Stimulated activated CD8-positive, alpha-beta memory T cell treated with anti-CD3 and anti-CD28 coated beads, Interleukin-7, amount 100 ng/mL, for 24 hours (primary cell): ENCODE measurements at places on chromosomes 12 and 14.

- DNase-seq, result no peak
Measured at GRCh38 chr12:50375802-50376201, 20.6 kb downstream of the FAM186A start.

DNA sequence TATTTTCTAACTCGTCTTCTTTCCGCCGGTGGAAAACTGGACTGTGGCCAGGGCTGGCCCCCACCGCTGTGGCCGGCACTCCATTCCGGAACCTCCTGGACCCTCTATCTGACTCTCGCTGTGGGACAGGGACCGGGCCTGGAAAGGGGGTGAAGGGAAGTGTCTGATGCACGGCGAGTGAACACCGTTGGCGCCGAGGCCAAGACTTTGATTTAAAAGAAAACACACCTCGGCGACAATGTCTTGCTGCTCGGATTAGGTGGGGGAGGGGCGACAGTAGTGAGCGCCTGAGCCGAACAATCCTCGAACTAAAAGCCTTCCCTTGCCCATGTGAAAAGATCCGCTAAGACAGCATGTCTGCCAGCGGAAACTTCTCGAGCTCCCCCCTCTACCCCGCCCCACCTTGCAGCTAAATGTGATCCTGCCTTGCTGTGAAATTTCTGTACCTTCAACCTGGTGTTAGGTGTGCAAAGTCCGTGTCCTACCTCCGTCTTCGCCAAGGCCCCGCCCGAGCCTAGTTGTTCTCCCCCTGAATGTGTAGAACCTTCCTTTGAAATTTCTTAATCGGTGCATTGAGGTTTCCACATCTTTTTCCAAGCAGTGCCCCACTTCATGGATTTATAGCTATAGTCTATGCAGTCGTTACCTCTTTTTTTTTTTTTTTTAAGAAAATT, 862 bp upstream of the HOTAIR start:
- DNase-seq, result no peak

- DNase-seq, result no peak
Measured at GRCh38 chr12:114697741-114698565, 14.0 kb upstream of the TBX3 start.

DNA sequence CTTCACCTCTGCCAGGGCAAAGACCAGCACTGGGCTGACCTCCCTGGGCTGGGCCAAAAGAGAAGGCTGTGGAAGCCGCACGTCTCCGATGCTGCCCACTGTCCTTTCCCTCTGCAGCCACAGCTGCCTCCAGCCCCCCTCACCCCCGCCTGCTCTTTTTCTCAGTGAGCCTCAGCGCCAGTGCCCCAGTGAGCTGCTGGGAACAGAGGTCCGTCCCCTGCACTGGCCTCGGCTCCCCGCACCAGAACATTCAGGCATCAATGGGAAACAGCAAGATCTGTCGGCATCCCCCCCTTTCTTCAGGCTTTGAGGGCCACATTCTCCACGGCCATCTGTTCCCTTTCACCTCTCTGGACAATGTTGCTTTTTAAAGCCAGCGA, 398.1 kb downstream of the ZFP36L1 start:
- no peak for DNase-seq

DNA sequence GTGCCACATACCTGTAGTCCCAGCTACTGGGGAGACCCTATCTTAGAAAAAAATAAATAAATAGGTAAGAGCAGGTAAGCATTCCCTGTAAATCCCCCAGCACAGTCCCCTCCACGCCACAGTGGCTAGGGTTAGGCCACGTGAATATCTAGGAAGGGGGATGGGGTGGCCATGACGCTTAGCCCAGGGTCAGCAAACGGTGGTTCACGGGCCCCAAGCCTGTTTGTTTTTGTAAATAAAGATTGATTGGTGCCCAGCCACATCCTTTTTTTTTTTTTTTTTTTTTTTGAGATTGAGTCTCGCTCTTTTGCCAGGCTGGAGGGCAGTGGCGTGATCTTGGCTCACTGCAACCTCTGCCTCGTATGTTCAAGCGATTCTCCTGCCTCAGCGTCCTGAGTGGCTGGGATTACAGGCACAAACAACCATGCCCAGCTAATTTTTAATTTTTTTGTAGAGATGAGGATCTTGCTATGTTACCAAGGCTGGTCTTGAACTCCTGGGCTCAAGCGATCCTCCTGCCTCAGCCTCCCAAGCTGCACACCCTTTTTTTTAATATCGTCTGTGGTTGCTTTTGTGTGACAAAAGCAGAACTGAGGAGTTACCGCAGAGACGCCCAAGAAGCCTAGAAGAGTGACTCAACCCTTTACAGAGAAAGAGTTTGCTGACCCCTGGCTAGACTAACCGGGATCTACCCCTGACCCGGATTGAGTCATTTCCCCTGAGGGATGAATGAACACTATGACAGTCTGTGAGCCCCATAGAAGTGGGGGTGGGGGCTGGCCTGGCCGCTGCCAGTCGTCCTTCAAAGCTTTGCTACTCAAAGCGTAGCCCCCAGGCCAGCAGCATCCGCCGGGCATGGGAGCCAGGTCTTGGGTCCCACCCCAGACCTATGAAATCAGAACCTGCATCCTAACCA, 113.7 kb upstream of the NCOR2 start:
- DNase-seq, result no peak

DNA sequence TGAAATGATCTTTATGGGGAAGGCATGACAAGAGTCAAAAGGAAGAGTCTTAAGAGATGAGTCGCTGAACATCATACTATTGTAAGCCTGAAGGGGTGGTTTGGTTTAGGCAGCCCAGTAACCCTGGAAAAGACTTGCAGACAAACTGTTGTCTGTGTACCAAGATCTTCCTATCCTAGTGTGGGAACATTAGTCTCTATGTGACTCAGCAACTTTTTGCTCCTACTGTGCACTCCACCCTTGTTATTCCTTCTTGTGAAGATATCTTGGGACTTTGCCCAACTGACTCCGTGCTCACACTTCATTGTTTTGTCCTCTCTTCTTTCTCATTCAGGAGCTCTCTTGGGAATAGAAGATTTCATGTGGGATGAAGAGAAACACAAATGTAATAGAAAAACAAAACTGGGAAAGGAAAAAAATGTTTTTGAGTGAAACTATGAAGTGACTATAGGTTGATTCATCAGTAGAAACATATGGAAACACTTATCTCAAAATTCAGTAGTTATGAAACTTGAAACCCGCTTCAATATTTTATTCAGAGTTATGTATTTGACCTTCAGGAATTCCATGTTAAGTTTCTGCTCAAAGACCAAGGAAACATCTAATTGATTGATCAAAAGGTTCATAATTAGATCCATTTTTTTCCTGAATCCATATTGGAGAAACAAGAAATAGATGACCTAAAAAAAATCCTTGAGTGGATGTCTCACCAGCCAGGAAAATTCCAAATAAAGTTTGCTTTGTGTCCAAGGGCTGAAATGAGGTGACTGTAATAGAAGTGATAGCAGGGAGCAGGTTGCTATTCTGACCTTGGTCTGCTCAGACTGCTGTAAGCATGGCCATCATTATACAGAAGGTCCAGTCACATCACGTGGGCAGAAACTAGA, 67.2 kb downstream of the BTG1 start:
- DNase-seq, result no peak

DNA sequence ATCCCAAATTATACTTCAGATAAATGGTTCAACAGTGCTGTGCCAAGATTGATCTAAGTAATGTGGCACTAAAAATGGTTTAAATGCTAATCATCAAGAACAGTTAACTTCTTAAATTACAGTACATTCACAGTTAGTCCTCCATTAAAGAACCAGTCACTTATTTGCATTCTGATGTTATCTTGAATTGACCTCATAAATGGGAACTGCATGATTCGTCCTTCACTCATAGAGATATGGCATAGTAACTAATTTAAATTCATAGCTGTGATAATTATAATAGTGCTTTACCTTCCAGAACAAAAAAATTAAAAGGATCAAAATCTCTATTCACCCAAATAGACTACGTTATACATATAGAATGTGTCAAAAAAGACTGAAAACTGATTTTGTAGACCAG, 61.1 kb downstream of the COCH start:
- DNase-seq, result no peak

DNA sequence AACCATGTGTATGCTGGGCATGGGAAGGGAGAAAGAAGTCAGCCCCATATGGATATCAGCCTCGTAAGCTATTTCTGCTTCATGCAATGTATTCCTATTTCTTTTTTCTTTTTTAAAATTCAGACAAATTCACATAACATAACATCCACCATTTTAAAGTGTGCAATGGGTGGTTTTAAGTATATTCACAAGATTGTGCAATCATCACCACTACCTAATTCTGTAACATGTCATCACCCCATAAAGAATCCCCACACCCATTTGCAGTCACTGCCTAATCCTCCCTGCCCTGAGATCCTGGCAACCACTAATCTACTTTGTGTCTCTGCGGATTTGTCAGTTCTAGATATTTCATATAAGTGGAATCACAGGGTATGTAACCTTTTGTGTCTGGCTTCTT, 9.5 kb downstream of the POMT2 start:
- no peak for DNase-seq

GRCh38 chr12:66587912-66588311, 91.0 kb downstream of the GRIP1 start:
- DNase-seq, result no peak

GRCh38 chr14:69259168-69259526, 811 bp upstream of the GALNT16 start:
- DNase-seq, result no peak

DNA sequence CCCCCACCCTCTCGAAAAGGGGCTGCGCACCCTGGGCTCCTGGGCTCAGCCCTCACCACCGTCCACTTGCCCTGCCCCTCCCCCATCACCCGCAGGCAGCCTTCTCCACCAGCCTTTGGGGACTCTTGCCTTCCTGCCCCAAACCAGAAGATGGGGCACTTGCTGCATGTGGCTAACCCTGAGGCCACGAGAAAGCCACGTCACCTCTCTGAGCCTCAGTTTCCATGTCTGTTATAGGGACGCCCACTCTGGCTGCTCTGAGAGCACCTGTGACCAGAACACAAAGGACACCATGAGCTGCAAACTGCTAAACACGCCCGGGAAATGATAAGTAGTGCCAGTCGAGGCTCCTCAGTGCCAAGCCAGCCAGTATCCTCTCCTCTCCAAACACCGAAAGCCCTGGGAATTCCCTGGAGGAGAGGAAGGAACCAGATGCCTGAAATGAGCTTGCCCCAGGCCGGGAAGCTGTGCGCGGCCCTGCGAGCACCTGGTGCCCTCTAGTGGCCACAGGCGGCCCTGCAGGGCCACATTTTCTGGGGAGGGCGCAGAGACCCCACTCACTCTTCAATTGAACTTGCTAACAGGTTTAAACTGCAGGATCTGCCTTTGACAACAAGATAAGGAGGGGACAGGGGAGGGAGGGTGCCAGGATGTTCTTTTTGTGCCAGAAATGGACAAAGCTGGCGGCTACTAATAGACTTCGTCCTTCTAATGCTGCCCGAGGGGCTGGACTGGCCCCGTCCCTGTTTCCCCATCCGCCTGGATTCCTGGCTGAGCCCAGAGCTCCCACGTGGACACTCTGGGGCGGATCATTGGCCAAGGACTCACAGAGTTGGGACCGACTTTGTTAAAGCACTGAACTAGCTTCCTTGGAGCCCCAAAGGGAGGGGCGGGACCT, 10.2 kb upstream of the SERPINA9 start:
- peak; percentile 9 for DNase-seq

DNA sequence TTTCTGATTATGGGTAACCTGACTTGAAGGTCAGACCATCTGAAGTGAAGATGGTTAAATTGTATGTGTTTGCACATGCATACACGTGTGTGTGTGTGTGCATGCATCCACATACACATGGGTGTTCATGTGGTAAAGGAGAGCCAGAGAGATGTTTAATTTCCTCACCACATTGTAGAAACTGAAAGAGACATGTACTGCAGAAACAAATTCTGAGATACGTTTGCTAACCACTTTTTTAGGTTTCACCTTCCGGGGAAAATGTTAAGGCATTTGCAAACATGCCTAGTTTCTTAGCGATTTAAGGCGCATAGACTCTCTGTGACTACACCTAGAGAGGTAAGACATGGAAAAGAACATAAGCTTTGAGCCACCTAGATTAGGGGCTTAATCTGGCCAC, 362.9 kb downstream of the RAD51B start:
- no peak for DNase-seq

DNA sequence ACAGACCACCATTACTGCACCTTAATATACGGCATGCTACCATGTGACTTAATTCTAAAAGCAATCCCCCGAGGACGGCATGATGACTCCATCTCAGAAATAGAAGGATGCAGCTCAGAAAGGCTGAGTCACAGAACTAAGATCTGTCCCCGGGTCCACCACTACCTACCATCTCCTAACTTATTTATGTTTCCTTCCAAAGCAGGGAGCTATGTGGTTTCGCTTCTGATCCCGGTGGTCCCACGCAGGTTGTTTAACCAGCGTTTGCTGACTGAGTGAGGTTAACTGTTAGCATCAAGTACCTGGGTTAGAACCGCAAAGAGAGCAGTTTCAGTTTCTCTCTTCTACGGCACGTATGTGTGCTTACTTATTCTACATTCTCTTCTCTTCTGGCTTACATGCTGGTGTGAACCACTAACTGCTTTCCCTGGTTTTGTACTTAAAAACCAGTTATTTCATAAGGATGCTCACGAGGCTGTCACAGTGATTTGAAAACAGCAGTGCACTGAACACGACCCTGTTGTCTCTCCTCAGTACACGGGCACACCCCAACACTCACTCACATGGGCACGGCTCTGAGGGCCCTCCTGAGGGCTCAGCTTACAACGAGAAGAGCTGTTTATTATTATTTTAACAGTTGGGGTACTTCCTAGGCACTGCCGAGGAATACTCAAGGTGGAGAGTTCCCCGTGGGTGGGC, 66.7 kb downstream of the CCDC88C start:
- DNase-seq, result no peak

GRCh38 chr12:49089821-49090773, 4.5 kb downstream of the DHH start:
- no peak for DNase-seq

GRCh38 chr12:52434081-52434733, at the start of gene KRT75:
TSS of gene KRT75 (minus strand) at chr12:52434371. CDS start at chr12:52434304, 67 bp downstream.
- DNase-seq, result no peak

GRCh38 chr14:100031506-100032281, 33.5 kb upstream of the EVL start:
- no peak for DNase-seq

GRCh38 chr12:2933586-2933985, 25.6 kb upstream of the TEAD4 start:
- no peak for DNase-seq

DNA sequence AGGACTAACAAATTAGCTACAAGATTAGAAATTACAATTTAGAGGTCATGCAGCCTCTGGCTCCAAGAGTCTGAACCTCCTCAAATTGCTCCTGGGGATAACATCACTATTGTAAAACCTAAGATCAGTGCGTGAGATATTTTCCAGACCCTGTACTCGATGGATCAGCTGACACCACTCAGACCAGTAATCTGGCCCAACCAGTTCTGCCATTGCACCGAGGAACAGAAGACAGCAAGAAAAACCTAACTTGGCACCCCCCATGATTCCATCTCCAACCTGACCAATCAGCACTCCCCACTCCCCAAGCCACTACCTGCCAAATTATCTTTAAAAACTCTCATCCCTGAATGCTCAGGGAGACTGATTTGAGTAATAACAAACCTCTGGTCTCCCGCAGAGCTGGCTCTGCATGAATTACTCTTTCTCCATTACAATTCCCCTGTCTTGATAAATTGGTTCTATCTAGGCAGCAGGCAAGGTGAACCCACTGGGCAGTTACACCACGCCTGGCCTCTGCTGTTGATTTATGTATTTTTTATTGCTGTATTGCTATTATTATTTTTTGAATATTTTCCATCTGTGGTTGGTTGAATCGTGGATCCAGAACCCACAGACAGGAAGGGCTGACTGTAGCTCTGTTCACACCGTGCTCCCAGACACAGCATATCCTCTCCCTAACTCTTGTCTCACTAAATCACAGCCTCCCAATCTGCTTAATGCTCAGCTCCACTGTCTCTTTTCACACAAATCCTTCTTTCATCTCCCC, 9.2 kb downstream of the HEBP1 start:
- DNase-seq, result no peak

- DNase-seq, result no peak
Measured at GRCh38 chr12:57889500-57889989, 43.0 kb upstream of the CTDSP2 start.
